Suppressor macrophage treated with lipopolysaccharide for 1 hour (primary cell): ENCODE measurements at places on chromosomes 16 and 17.

DNA sequence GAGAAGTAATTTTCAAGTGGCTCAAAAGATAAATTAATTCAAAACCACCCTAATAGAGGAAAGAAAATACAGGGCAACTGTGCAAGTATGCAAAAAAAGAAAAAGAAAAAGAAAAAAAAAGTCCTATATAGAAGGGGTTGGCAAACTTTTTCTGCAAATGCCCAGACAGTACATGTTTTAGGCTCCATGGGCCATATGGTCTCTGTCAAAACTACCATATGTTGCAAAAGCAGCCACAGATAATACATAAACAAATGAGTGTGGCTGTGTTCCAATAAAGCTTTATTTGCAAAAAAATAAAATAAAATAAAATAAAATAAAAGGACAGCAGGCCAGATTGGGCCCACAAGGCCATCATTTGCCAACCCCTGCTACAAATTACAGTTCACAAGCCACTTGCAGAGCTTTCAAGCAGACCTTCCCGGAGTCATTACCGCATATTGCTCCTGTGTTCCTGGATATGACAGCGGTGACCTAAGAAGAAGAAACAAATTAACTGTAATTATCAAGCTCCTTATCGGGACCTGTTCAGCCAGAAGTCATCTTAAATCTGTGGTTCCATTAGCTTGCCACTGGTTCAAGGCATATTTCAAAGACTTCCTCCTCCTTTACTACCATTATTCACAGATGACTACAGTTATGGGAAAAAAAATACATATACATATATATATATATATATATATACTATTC lies 15.9 kb downstream of the ZC3H7A start:
- DNase-seq: no peak

DNA sequence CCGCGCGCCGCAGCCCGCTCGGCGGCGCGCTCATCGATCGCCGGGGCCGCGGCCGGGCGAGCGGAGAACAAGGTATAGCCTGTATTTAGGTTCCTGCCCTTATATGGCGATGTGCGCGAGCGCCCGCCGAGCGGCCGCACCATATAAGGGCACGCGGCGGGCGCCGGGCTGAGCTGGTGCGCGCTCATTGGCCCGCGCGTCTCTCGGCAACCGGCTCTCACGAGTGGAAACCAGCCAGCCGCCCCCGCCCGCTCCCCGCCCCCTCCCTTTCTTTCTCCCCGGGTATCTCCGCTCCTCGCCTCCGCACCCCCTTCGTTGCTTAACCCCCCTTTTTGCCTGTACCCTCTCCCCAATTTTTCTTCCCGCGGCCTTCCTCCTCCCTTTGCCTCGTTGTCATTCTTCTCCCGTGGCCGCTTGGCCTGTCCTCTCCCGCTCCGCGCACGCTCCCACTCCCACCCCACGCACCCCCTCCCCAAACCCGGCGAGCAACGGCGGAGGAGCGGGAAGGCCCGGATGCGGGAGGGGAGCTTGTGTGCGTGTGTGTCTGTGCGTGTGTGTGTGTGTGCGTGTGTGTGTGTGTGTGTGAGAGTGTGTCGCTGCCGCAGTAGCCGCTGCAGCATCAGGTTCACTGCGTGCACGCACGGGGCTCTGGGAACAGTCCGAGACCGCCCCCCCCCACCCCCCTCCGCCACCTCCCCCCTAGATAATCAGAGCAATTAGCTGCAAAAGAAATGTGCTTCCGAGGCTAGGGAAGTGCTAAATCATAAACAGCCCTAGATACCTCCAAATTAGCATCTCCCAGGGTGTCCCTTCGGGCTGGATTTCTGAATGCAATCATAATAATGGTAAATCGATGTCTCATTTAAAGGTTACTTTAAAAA lies 13.5 kb upstream of the CBX8 start:
- DNase-seq: peak; percentile 81

GRCh38 chr17:7216242-7217112 lies 3.2 kb downstream of the DLG4 start:
- no peak for DNase-seq

GRCh38 chr16:84879569-84880487 lies 60.0 kb downstream of the CRISPLD2 start:
- DNase-seq: no peak

DNA sequence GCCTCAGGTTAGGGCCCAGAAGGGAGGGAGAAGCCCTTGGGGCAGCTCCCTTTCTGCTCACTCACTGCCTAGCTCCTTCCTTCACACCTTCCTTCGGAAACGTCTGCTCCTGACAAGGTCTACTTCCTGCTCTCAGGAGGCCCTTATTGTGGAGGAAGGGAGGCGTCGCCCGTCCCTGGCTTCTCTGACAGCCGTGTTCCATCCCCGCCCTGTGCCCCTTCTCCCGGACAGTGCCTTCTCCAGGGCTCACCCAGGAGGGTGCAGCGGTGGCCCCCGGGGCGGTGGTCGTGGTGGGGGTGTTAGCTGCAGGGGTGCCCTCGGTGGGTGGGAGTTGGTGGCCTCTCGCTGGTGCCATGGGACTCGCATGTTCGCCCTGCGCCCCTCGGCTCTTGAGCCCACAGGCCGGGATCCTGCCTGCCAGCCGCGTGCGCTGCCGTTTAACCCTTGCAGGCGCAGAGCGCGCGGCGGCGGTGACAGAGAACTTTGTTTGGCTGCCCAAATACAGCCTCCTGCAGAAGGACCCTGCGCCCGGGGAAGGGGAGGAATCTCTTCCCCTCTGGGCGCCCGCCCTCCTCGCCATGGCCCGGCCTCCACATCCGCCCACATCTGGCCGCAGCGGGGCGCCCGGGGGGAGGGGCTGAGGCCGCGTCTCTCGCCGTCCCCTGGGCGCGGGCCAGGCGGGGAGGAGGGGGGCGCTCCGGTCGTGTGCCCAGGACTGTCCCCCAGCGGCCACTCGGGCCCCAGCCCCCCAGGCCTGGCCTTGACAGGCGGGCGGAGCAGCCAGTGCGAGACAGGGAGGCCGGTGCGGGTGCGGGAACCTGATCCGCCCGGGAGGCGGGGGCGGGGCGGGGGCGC lies 231.9 kb downstream of the SEC14L1 start:
- peak; percentile 75 for DNase-seq

GRCh38 chr17:42347198-42347597 lies 41.0 kb downstream of the STAT3 start:
- DNase-seq: no peak

DNA sequence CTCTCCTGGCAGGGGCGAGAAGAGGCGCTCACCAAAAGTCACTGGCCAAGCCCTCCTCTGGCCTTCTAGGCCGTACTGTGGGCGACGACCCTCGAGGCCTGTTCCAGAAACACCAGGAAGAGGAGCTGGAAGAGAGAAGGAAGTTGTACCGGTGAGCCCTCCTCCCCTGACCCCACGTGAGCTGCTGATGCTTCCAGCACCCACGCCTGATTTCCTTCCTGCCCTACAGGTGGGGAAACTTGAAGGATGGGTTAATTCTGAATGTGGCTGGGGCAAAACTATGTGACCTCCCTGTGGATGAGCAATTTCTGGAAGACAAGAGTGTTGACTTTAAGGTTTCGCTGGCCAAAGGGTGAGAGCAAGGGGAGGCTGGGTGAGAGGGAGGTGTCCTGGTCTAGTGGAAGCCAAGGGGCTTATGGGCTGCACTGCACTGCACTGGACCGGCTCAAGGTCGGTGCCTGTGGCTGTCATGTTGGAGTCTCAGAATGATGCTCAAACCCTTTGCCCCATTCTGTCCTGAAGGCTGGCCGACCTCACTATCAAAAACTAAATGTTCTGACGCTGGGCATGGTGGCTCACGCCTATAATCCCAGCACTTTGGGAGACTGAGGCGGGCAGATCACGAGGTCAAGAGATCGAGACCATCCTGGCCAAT lies 6.2 kb downstream of the C17orf100 start:
- no peak for DNase-seq

DNA sequence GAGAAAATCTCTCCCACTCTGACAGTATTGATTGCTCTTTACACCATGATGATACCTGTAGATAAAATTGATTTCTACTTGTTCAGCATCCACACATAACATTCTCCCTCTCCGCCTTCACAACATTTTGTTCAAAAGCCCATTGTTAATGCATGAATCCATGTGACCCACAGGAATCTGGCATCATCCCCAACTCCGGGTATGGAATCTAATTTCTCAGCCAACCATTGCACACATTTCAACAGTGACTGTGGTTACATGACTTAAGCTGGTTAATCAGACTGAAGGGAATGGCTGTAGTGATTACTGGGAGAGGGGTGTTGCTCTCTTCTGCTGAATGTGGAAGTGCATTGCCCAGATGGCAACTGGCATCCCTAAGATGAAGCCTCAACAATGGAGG lies 161.4 kb upstream of the C16orf82 start:
- DNase-seq: no peak

GRCh38 chr17:41800601-41801373 lies 11.0 kb downstream of the P3H4 start:
- no peak for DNase-seq

DNA sequence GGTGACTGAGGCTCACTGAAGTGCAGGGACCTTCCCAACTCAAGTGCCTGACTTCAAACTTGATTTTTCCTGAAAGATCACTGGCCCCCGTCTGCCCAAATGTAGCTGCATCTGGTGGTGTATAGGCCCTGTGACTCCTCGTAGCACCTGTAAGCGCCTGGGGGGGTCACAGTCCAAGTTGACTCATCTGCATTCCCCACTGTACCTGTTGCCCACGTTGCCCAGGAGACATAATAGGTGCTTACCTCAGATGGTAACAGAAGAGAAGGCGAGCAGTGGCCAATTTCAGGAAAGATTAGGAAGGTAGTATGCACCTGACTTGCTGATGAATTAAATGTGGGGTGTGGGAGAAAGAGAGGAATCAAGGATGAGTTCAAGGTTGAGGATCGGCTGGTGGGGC lies 44.1 kb upstream of the EMP2 start:
- no peak for DNase-seq

- no peak for DNase-seq
Measured at GRCh38 chr16:31421587-31421986, 6.6 kb downstream of the COX6A2 start.

- peak; percentile 95 for DNase-seq
Measured at GRCh38 chr17:78140169-78141051, 5.8 kb upstream of the C17orf99 start.

DNA sequence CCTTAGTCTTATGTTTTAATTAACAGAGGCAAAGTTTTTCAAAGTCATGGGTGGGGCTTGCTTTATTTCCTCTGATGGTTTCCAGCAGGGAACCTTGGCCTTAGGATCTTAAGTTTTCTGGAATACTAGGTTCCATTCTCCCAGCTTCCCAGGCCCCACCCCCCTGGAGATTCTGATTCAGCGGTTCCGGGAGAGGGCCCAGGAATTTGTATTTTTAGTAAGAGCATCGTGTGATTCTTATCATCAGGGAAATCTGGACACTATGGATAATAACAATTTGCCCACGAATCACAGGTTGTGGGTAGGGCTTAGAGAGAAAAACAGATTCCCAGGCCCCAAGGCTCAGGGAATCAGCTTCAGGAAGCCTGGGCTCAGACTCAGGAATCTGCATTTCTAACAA lies 263.6 kb downstream of the NTN1 start:
- DNase-seq: no peak

- no peak for DNase-seq
Measured at GRCh38 chr17:73896966-73897365, 252.7 kb upstream of the SDK2 start.

DNA sequence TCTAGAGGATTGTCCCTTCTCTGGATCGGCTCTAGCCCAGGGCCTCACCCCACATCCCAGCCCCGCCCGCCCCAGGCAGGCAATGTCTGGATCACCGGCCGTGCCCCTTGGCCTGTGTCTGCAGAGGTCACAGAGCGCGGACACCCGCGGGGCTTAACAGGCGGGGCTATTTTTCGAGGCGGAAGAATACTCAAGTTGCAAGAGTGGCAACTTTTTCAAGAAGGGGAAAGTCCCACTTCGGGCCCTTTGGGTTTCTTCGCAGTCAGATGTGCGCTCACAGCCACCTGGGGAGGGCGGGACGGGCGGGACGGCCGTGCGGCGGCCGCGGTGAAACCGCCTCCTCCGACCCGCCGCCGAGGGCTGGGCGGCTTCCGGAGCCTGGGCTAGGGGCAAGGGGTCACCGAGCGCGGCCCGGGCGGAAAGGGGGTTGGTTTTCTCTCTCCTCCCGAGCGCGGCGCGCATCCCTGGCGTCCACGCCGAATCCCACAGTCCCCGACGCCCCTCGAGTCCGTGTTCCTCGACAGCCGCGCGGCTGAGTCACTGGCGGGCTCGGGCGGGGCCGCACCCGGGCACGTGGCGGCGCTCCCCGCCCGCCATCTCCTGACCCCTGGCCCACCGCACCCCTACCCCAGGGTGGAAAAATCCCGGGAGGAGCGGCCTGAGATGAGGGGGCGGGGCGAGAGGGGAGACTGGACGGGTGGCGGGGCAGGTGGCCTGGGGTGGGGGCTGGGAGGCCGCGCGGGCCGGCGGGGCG lies 1.2 kb upstream of the PFN1 start:
- DNase-seq: peak; percentile 88

- no peak for DNase-seq
Measured at GRCh38 chr16:55779402-55780094, 53.3 kb downstream of the CES1 start.

DNA sequence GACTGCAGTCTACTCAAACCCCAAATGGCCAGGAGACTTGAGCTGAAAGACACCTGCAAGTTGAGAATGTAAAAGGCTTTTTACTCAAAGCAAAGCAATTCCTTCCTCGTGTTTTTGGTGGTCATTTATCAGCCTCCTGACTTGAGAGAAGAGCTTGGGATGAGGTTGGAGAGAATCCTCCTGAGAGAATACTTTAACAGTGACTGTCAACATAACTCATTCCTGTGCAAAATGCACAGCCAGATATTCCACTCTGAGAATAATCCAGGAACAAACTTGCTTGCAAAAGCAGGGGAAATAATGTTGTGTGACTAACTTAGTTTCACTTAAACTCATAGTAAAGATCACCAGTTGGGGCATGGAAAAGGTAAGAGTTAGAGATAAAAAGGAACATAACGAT lies 53.4 kb downstream of the SNTB2 start:
- no peak for DNase-seq

DNA sequence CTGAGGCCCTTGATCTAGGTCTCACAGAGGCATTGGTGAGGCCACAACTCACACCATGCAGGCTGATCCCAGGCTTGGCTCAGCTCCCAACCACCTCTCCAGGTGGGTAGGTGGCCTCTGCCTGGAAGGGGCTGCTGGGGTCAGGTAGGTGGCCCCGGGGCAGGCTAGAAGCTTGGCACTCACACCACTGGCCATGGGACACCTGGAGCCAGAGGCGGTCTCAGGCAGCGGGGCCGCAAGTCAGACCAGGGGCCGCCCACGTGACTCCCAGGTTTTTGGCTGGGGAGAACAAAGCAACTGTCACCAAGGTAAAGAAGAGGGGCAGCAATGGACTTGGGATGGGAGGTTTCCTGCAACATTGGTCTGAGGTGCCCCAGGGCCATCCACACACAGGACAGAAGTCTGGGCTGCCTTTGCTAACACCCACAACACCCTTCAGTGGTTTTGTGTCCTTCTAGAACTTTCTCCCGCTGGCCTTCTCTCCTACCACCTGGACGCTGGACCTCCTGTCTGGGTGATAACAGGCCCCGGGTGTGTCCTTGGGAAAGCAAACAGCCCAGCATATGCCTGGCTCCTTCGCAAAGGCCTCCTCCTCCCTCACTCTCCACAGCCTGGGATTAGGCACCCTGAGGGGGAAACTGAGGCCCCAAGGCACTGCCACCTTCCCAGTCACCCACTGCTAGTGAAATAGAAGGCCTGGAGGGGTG lies 16.4 kb downstream of the C16orf74 start:
- DNase-seq: no peak
